Stimulated activated CD4-positive, alpha-beta T cell treated with anti-CD3 and anti-CD28 coated beads, Interleukin-15, amount 100 ng/mL, for 1 hour (primary cell): ENCODE measurements at places on chromosomes 2 and 18.

DNA sequence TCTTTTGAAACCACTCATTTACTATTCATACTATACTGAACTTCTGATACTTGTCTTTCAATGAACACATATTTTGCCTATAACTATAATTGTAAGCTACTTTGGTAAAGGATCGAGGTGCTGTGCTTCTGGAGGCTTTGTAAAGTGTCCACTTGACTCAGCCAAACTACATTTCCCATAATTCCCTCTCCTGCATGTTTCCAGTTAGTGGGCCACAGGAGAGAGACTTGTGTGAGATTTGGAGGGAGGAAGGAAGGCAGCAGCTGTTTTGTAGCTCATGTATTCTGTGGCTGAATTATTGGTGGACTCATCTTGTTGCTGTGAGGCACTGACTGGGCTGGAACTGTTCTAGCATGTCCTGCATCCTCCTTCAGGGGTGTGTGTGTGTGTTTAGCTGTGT, 328.8 kb downstream of the ARL6IP6 start:
- no peak for DNase-seq

GRCh38 chr2:27154488-27154887, 5.7 kb downstream of the TCF23 start:
- DNase-seq = no peak

DNA sequence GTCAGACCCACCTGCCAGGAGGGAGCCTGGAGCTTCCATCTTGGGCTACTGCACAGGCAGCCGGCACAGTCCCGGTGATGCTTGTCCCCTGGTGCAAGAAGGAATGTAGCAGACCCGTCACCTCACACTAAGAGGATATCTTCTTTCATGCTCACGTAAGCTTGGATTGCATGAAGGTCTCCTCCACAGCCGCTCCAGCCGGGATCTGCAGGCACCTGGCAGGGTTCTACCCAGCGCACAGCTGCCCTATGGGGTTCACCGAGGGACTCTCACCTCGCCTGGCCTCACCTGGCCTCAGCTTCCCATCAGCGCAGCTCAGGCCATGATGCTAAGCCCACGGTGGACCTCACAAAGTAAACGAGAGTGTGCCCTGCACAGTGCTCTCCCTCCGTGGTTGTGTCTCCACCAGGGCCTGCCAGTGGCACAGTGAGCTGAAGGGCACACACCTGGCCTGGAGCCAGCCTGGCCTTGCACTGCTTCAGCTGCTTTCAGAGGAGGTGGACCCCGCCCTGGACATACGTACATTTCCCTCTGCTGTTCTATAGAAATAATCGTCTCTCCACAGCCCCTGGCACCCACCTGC, 239.1 kb downstream of the SEPTIN10 start:
- no peak for DNase-seq

DNA sequence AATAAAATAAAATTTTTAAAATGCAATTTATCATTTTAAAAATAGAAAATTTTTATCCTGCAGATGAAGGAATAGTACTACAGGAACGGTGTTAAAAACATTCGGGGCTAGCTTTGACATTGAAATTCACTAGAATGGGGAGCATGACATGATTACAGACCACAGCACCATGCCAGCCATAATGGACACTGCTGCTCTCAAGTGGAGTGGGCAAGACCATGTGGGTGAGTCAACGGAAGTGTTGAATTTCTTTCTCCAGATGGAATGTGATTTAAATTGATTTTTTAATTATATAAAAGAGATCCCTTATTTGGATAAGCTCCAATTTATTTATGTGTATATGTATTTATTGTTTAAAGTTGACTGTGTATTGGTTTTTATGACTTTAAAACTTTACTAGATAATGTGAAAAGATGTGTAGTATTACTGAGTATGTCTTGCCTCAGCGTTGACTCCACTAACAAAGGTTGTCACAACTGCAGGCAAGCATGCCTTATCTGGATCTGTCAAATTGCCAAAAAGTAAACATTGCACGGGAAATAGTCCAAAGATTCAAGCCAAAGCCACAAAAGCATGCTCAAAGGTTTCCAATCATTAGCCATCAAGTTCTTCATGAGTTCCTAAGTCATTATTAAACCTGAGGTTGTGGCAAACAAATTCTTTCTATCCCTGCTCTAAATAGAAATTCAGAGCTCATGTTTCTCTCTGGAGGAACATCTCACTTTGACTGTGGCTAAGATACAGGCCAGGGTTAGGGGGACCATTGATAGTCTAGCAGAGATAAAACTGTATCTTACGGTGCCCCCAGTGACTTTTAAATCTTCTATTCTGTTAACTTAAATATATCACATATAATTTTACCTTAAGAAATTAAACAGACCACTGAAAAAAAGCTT, 536.9 kb downstream of the TMX3 start:
- DNase-seq = no peak

GRCh38 chr2:171688129-171688465, 828 bp downstream of the DYNC1I2 start:
- DNase-seq = no peak

DNA sequence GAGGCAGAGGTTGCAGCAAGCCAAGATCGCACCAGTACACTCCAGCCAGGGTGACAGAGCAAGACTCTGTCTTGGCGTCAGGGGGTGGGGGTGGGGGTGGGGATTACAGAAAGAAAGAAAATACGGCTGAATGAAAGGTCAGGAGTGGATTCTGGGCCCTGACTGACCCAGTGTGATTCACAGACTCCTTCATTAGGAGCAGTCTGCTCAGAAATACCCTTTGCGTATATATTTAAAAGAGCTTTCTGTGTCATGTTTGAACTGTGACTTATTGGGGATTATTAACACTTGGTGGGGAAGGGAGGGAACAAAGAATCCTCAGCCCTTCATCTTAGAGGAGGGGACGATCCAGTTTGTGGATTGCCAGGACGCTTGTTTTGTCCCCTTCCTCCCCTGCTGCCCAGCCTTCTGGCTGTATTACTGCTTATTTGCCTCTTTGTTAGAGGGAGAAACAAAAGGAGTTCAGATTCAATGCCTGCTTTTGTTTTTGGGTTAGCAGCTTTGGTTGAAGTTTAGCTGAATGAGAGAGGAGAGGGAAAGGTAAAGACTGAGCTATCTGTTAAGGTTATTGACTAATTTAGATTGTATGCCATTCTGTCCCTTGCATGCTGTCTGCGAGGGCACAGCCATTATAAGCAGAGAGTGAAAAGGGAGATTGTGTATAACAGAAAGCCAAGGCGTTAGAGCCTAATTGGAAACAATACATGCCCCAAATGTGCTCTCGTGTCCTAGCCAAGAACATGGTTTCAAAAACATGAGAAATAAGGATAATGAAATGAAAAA, 118.3 kb downstream of the FMNL2 start:
- no peak for DNase-seq

- no peak for DNase-seq
These were observed 57.8 kb downstream of the COX7A2L start for GRCh38 chr2:42303252-42303651.

GRCh38 chr18:77066689-77067088, 65.9 kb downstream of the MBP start:
- no peak for DNase-seq

DNA sequence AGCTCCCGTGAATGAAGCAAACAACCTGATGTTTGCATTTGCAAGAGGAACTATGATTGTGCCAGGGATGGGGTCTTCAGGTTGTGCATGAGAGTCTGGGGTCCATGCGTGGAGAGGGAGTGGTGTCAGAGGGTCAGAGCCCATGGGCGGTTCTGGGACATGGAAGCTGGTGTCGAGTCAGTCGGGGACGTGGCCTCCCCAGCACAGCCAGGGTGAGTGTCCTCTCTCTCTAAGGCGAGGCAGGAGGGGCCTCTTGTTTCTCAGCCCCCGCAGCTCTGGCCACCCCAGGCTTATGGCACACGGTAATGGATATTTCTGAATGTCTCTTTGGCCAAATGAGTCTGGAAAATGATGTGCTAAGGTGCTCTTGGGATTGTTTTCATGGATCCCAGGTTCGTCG, 118.6 kb downstream of the RTP5 start:
- DNase-seq = no peak

GRCh38 chr18:10565835-10566234, 40.0 kb downstream of the NAPG start:
- no peak for DNase-seq

- DNase-seq = no peak
These were observed 12.0 kb downstream of the SFTPB start for GRCh38 chr2:85655961-85656417.

- DNase-seq = no peak
These were observed 868 bp downstream of the HSBP1L1 start for GRCh38 chr18:79965119-79965902.

GRCh38 chr18:57087644-57088376, 59.1 kb upstream of the BOD1L2 start:
- DNase-seq = no peak

- DNase-seq = no peak
These were observed 1650.9 kb upstream of the TMEFF2 start for GRCh38 chr2:193845604-193846003.

GRCh38 chr2:42781181-42781580, 11.2 kb downstream of the HAAO start:
- no peak for DNase-seq

GRCh38 chr2:233000886-233001750, 11.9 kb downstream of the NGEF start:
- DNase-seq = no peak

- DNase-seq = no peak
These were observed 1.7 kb downstream of the TP53I3 start for GRCh38 chr2:24082787-24083566.

GRCh38 chr2:191262436-191262835, 17.2 kb downstream of the MYO1B start:
- no peak for DNase-seq

DNA sequence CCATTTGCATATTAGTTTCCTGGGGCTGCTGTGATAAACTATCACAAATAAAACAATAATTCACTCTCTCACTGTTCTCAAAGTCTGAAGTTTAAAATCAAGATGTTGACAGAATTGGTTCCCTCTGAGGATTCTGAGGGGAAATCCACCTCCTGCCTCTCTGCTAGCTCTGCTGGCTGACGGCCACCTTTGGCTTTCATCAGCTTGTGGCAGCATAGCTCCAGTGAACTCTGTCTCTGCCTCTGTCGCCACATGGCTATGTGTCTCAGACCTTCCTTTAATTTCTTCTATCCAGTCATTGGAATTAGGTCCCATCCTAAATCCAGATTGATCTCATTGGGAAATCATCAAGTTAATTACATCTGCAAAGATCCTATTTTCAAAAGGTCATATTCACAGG, 38.9 kb upstream of the TRIM43 start:
- DNase-seq = no peak

GRCh38 chr2:189466656-189467055, 25.4 kb downstream of the WDR75 start:
- DNase-seq = no peak

DNA sequence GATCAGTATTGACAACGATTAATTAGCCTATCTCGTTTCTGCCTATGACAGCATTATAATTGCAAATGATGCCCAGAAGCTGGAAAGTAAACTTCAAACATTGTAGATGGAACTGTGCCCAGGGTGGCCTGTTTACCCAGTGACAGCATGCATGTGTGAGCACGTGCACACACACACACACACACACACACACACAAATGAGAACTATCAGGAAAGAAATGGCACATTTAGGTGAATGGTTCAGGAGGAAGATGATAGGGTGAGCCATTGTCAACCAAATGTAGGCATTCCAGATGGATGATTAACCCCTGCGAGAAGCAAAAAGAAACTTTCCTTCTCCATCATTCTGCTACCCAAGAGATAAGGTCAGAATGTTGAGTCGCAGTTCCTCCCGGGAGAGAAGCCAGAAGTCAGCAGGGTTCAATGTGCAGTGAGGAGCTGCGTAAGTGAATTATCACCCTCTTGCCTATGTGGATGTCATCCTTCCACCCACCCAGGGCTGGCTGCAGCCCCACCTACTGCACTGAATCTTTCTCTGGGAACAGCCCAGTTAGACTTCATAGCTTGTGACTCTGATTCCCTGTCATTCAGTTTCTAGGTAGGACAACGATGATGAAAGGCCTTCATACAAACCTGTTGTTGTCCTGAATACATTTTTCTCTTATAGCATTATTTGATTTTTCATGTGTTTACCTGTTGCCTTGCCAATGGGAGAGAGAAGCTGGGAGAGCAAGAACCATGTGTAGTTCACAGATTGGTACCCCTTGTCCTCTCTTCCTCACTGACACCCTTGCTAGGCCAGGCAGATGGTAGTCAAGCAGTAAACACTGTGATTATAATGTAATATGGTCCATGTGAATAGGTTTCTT, 3.5 kb upstream of the APOB start:
- no peak for DNase-seq

GRCh38 chr2:221817878-221818277, 245.8 kb upstream of the EPHA4 start:
- DNase-seq = no peak

GRCh38 chr2:112183327-112184025, 45.3 kb downstream of the FBLN7 start:
- DNase-seq = no peak

GRCh38 chr2:106531676-106532214, 44.6 kb downstream of the CD8B2 start:
- DNase-seq = no peak

- no peak for DNase-seq
These were observed 44.5 kb downstream of the PTGR3 start for GRCh38 chr18:75164479-75164878.

DNA sequence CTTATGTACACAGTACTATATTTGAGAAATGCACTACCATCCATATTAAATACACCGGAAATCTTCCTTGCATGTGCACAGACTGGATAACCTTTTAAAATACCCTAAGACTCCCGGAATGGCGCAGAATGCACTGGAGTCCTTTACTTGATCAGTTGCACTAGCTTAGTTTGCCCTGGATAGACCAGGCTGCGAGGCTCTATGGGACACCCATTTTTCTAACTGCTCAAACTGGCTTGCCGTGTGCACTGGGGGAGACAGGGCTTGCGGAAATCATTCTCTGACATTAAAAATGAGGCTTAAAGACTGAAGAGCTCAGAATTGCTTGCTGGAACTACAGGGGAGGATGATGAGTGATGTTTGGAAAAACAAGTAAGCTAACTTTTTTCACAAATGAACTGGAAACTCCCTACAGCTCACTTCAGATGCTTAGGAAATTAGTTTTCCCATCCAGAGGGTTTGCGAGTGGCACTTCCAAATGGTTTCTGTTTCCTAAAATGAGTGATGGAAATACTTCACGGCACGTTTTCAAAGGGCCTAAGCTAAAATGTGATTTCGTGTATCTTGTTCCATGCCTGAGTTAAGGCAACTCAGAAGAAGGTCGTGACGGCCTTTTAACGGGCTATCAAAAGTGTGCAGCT, 2.7 kb downstream of the NCK2 start:
- no peak for DNase-seq
